Uterus (tissue), 4 donors: ENCODE measurements at places on chromosomes 7 and 10. TPM values are rescaled to one million over a fixed set of nuclear protein-coding genes. Genes with fewer than 3 reads are reported as not detected.

The GSTO2 gene
- total RNA-seq, result 5.6 TPM

DNA sequence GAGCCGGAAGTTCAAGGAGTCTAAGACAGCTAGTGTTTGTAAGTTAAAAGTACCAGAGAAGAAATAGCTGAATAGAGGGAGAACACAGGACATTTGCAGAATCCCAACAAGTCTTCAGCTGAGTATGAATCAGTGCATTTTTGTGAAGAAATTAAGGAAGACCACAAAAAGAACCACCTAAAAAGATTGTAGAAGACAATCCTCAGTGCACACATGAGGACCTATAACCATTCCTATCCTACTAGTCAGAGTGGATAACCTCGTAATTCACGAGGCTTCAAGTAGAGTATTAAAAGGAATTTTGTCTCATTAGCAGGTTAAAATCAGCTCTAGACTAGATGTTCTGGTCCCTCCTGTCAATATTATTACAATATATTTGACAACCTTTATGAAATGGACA is 295.4 kb upstream of the KAT6B start:
- DNase-seq, result no peak

- DNase-seq, result no peak
Observed at GRCh38 chr10:22002591-22003176, 846 bp downstream of the DNAJC1 start.

DNA sequence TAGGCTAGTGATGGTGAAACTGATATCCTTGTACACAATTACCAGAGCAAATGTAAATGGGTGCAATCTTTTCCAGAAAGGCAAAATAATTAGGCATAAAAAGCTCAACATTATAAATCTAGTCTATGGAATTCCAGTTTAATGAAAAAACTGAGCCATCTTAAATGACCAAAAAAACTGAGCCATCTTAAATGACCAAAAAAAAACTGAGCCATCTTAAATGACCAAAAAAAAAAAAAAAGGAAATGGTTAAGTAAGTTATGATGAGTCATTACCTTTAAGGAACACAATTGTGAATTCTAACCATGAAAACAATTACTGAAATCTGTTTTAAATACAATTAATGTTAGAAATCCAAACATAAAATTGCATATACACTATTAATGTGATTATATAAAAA is 25.3 kb downstream of the USP6NL start:
- no peak for DNase-seq

GRCh38 chr7:20745702-20746101 is 41.0 kb downstream of the SP8 start:
- no peak for DNase-seq
